Stimulated activated CD8-positive, alpha-beta memory T cell treated with anti-CD3 and anti-CD28 coated beads, Interleukin-2, amount 100 ng/mL, for 48 hours (primary cell): ENCODE measurements at places on chromosomes 12 and 14.
A peak's percentile ranks its signal among the peaks of the same experiment; 100 is the strongest.

- DNase-seq, result peak; percentile 23
Measured at GRCh38 chr12:553216-554000, 93.7 kb downstream of the B4GALNT3 start.

DNA sequence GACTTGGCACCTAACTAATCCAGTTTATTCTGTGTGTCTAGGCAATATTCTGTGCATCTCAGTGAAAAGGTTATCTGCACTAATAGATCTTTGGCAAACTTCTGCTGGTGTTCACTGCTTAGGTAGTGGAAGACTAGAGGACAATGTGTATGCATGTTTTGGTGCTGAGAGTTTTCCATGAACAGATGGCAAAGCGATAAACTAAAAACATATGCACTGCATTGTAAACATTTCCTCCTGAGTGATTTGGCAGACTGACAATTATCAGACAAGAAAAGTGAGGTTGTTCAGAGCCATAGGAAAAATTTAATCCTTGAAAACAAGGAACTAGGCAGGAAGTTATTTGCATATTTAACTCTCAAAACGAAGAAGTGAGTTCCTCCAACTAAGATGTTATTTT, 400.4 kb downstream of the ATP23 start:
- DNase-seq, result no peak

DNA sequence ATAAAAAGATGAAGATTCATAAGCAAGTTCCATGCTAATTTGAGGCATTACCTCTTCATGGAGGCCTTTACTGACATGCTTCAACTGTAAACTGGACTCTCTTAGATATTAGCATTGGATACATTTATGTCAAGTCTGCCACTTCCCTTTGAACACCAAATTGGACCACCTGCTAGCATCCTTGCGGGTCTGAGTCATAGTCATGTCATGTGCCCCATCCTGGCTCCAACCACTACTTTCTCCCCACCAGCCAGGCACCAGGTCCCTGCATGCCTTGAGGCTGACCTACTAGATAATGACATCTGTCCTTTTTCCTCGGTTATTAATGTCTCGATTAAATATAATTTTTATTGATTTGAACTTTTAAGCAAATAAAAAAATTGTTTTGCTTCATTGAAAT, 32.9 kb upstream of the EEA1 start:
- no peak for DNase-seq

DNA sequence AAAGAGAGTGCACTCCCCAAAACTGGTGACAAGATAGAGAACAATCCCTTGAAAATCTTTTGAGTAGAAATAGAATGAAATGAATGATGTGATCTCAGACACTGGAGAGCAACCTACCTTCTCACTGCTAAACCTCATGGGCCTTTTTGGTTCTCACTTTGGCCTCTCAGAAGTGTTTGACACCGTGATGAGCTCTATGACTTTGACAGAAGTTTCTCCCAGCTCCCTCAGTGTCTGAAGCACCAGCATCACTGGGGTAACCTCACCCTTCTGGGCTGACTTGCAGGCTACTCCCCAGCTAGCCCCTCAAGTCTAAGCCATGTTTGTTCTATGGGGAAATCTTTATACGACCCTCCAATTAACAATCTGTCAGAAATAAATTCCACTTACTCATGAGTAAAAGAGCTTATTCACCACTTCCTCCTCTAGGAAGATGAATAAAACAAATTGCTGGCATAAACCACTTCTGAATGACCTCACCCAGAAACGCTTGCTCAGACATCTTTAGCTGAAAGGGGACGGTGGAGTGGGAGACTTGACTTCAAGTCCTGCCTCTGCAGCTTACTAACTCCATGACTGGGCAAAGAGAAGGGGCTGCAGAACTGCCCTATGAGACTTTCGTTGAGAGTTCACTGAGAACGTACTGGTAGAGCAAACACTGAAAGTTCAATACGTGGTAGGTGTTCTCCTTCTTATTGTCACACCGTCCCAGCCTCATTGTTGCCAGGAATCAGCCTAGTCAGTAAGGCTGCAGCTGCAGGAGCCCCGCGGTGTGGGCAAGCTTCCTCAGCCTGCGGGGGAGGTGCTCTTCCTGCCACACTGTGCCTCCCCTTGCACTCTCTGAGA, 46.5 kb downstream of the ST8SIA1 start:
- DNase-seq, result peak; percentile 26

DNA sequence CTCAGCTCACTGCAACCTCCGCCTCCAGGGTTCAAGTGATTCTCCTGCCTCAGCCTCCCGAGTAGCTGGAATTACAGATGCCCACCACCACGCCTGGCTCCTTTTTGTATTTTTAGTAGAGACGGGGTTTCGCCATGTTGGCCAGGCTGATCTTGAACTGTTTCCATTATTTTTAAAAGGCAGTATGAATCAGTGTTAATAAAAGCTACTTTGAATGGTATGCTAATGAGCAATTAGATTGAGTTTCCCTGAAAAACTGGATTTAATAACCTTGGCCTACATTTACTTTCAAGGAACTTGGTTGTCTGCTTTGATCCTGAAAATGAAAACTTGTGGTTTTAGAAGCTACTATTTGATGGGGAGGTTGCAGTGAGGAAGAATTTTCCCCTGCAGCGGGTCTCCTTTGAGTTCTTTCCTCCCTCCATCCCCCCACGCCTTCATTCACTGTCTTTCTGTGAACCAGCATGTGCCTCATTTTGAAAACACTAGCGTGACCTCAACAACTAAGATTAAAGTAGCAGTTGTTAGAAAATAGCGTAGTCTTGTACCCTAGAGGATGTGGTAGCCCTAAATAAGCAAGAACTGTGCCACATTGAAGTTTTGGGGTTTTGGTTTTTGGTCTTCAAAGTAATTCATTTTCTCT, 17.8 kb upstream of the RPS6KA5 start:
- DNase-seq, result peak; percentile 31

DNA sequence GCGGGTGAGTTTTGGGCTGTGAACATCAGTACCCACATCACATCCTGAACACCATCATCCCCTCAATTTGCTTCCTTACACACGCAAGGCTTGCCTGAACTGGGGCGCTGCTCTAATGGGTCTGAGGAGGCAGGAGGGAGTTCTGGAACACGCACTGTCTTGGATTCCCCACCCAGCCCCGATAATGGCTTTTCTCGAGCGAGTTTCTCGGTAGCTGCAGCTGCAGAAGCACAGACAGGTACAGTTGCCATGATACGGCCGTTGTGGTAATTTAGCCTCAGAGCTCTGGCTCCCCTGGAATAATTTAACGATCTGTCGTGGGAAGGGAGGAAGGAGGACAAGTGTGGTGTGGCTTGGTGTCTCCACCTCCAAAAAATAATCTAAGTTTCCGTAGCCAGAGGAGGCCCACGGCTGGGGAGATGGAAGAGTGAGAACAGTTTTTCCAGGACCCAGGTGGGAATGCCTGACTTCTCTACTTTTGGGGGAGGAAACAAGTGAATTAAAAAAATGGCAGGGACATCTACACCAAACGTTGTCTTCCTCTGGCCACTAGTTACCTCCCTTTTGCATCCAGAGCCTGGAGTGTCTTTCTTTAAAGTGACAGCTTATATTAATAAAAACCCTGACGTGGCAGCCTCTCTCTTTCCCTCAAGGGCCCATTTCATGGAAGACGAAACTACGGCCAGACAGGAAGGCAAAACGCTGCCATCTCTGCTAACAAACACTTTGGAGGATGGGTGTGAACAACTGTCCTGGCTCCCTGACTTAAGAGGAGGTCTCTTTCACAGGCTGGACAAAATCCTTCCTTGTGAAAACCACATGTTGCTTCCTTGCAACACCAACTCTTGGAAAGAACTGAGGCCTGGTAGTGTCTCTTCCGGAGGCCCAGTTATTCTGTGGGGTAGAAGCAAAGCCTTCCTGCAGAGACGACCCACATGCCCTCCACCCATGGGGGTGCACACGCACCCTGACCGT, 84.8 kb downstream of the RBM19 start:
- DNase-seq, result no peak

DNA sequence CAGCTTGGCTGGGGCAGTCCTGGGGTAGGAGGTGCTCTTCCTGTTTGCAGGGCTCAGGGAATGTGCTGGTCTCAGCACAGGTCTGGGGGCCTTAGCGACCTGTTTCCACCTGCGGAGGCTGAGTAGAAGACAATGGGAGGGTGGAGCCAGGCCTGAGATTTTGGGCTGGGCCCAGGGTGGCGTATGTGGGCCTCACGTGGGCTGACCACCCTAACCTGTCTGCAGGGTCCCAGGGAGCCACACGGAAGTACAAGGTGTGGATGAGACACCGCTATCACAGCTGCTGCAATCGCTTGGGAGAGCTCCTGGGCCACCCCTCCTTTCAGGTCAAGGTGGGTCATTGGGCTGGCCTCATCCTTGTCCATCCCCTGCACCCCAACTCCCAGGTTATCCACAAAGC, 1.1 kb downstream of the NOC4L start:
- DNase-seq, result no peak

GRCh38 chr12:57836442-57837375, 9.8 kb downstream of the CTDSP2 start:
- DNase-seq, result no peak

GRCh38 chr14:60301685-60302084, 52.7 kb downstream of the PPM1A start:
- DNase-seq, result no peak

DNA sequence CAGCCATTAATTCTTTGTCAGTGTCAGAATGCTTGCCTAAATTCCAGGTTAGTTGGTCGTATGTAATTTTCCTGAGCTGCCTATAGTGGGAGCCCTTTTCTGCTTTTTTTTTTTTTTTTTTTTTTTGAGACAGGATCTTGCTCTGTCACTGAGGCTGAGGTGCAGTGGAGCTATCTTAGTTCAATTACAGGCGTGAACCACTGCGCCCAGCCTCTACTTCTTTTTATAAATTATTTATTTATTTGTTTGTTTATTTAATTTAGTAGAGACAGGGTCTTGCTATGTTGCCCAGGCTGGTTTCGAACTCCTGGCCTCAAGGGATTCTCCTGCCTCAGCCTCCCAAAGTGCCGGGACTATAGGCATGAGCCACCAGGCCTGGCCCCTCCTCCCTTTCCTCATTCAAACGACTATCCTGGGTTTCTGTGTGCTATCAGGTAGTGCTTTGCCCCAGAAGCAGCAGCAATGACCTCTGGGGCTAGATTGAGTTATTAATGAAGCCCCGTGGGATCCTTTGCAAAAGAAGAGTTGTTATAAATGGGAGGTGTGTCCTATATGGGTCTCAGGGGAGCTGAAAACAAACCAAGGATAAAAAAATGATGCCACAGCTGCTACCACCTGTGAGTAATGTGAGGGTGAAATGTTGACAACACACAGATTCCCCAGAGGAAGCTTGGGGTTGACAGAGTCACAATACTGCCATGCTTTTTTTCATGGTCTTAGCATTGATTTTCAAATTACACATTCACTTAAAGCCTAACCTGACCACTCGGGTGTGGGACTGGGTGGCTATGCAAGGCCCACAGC, 34.6 kb upstream of the NFKBIA start:
- no peak for DNase-seq

GRCh38 chr12:52320784-52321400, at the start of gene KRT83:
KRT83 (minus strand) TSS chr12:52321398; CDS start chr12:52321335, 63 bp downstream.
- no peak for DNase-seq

- no peak for DNase-seq
Measured at GRCh38 chr12:56878010-56878339, 56.2 kb downstream of the SDR9C7 start.

GRCh38 chr14:69674546-69675244, 63.3 kb downstream of the SUSD6 start:
- DNase-seq, result no peak

DNA sequence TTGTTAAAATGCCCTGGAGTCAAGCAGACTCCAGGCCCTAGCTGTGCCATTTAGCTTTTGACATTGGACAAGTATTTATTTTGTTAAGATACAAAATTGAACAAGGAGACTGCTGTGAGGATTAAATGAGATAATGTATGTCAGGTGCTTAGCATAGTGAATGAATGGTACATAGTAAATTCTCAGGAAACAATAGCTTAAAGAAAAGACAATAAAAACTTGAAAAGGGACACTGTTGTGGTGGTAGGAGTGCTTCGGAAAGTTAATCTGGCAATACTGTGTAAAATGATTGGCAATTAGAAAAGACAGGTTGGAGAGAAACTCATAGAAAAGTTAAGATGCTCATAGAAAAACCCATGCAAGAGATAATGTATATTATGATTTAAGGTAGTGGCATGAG, 19.7 kb downstream of the PALS1 start:
- no peak for DNase-seq

DNA sequence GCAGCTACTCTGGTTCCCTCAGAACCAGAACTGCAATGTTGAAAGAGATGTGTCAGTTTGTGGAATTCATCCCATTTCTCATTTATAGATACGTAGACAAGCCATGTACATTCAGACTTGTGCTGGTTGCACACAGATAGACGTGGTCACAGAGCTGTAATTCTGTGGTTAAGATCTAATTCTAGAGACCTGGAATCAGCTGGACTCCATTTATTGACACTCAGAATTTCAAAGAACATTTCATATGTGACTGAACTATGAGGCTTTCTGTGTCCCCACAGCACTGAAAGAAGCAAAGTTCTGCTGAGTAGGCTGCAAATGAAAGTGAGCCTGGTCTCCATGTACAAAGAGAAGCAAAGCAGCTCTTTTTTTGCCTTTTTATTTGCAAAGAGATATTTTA, 220.2 kb upstream of the NAV3 start:
- no peak for DNase-seq

DNA sequence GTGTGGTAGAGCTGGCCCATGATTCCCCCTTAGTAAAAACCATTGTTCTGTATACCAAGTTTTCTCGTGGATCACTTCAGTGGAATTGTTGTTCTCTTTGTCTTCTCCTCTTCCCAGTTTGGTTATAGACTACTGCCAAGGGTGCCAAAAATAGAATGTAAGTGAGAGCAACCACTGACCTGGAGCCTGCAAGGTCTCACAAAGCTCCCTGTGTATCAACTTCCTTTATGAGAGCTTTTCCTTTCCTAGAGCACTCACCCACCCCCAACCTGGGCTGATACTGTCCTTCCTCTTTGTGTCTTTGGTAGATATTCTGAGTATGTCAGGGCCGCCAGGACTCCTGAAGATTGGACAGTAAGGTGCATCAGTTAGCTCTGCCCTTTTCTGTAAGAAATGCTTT, 101.0 kb downstream of the SCN8A start:
- DNase-seq, result no peak

DNA sequence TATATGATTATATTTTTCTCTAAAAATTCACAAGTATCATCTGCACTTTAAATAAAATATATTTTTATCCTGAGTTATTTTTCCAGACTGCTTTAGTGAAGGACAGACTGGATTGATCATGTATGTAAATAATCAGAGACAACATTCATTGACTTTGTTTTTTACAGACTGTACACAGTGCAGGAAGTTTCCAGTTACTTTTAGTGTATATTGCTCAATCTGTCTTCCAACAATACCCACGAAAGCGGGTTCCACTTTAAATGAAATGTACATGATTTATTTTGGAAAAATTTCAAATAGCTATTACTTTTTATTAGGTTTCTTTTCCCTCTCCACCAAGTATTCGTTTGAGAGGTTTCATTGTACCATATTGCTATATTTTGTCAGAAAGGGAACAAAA, 497.0 kb downstream of the FSCB start:
- no peak for DNase-seq

GRCh38 chr14:71556730-71557129, 375.5 kb upstream of the RGS6 start:
- no peak for DNase-seq

- DNase-seq, result no peak
Measured at GRCh38 chr12:75482646-75483045, 2.1 kb downstream of the GLIPR1 start.

GRCh38 chr14:91113829-91114078, at the start of gene DGLUCY:
DGLUCY (plus strand) TSS chr14:91114073; CDS start chr14:91160295, 46,222 bp downstream.
- peak; percentile 51 for DNase-seq
